K562 (cell line): ENCODE measurements at places on chromosomes 16 and 17.
A peak's percentile ranks its signal among the peaks of the same experiment; 100 is the strongest.

DNA sequence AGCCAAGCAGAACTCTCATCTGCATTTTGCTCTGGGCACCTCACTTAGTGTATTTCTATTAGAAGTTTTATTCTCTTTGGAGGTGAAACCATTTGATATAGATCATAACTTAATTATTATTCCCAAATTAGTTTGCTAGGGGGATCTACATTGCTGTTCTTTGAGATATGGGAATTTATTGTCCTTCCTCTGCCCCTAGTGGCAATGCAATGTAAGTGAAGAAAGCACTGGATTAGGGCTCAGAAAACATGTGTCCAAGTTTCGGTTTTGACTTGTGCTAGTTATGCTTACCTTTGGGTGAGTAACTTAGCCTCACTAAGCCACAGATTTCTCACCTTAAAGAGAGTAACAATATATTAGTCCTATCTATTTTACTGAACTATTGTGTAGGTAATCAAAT is 2.9 kb downstream of the KRT39 start:
- peak; percentile 40 for DNase-seq

GRCh38 chr17:80565343-80566053 is 20.9 kb downstream of the RPTOR start:
- DNase-seq, result no peak

- no peak for DNase-seq
These were observed 38.7 kb downstream of the NLRC5 start for GRCh38 chr16:57028086-57028485.

DNA sequence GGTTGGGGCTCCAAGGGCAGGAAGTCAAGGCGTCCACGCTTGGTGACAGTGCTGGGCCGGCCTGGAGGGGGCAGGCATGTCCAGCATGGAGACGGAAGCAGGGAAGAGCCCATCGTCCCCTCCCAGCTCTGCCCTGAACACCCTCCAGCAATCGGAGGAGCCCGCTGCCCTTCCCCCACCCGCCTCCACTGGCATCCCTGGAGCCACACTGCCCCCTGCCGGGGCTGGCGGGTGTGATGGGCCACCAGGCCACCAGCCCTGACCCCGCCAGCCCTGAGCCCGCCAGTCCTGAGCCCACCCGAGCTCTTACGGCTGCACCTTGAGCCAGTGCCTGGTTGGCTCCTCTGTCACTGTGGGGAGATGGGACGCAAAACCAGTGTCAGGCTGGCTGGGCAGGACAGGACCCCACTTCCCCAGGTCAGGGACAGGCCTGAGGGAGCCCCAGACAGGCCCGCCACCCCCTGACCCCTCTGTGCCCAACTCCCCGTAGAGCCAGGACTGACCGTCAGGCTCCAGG is 4.1 kb upstream of the CDH15 start:
- peak; percentile 85 for DNase-seq

- no peak for DNase-seq
These were observed 2.7 kb upstream of the RNF112 start for GRCh38 chr17:19408346-19408710.

DNA sequence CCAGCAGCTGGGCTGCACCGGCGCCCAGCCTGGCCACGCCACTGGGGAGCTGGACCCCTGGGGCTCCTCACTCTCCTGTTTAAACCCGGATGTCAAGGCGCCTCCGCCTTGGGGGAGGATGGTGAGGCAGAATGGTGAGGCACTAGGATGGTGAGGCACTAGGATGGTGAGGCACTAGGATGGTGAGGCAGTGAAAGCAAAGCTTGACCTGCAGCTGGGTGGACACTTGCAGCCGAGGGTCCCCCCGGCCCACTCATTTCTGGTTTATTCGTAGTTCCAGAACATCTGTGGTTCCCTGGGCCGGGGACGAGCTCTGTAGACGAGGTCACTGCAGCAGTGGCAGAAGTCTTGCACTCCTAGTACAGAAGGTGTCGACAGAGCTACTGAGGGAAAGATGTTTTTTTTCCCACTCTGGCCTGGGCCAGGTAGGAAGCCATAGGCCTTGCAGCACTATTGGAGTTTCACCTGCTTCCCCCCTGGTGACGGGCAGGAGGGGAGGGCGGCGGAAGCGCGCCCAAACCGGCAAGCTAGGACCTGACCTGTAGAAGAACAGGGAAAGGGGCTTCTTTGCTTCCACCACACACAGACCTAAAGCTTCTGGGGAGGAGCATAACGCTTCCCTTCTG is 1.1 kb upstream of the HNF1B start:
- no peak for DNase-seq

GRCh38 chr17:3907483-3908216 is 8.6 kb downstream of the P2RX1 start:
- DNase-seq, result peak; percentile 19

- no peak for DNase-seq
These were observed 4.5 kb downstream of the TMEM114 start for GRCh38 chr16:8585857-8586256.

- peak; percentile 71 for DNase-seq
These were observed 24.3 kb upstream of the LASP1NB start for GRCh38 chr17:38900978-38901656.

- no peak for DNase-seq
These were observed 33.7 kb downstream of the HOXB1 start for GRCh38 chr17:48497103-48497502.

DNA sequence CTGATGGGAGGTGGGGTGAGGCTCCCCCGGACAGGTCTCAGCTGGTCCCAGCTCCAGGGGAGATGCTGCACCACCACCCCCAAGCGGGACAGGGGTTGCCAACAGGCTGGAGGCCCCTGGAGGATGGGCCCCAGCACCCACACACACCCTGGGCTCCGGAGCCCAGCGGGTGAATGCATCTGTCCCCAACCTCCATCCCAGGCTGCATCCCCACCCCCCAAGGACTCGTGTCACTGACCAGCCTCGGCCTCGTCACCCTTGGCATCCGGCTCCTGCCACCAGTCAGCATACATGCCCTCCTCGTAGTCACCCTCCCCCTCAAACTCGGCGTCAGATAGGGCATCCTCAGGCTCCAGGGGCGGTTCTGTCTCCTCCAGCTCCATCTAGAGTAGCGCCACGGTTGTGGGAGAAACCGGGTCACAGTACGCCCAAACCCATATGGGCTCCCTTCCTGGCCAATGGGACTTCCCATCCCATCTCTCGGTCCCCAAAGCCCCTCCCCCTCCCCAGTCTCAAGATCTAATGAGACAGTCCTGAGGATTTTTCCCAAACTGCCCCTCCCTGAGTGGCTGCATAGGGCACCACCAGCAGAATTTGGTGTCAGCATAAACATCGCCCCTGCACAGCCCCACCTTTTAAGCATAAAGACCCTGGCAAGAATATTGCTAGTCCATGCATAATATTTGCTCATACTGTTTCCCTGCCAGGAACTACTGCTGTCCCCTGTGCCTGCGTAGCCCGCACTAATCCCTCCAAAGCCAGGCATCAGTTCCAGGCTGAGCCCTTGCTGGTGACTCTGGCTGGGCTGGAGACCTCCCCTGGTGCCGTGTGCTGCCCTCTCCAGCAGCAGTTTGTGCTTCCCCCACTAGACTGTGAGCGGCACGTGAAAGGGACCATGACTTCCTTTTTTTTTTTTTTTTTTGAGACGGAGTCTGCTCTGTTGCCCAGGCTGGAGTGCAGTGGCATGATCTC is 8.4 kb downstream of the P3H4 start:
- no peak for DNase-seq

DNA sequence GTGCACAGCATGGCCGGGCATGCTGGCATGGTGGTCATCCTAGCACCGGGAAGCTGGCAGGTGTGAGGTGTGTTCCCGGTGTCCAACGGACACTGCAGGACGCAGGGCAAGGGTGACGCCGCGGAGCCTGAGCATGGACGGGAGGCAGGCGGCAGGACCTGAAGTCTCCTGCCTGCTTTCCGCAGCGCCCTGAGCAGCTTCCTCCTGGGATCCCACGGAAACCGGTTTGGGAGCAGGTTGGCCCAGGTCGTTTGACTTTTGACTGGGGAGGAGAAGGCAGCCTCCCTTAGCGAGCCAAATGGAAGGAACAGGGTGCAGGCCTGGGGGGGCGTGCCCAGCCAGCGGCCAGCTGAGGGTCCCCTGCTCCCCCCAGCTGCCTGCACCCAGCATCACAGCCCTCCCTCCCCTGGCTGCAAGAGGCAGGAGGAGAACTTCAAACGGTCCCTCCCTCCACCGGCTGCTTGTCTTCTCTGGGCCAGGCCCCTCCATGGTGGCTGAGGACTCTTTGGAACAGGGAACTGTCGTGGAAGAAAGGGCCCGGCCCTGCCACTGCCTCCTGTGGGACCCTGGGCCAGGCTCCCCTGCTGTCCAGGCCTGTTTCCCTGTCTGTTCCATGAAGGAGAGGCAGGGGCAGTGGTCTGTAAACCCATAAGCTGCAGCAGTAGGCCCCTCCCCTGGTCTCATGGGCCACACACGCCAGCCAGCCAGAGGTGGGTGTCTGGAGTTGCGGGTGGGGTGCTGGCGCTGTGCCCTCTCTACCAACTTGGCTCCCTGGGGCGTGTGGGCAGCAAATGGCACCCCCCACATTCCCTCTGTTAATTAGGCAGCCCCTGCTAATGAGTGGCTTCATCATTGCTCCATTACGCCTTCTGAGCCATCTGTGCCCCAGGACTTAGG is 7.8 kb upstream of the ADGRG1 start:
- no peak for DNase-seq

DNA sequence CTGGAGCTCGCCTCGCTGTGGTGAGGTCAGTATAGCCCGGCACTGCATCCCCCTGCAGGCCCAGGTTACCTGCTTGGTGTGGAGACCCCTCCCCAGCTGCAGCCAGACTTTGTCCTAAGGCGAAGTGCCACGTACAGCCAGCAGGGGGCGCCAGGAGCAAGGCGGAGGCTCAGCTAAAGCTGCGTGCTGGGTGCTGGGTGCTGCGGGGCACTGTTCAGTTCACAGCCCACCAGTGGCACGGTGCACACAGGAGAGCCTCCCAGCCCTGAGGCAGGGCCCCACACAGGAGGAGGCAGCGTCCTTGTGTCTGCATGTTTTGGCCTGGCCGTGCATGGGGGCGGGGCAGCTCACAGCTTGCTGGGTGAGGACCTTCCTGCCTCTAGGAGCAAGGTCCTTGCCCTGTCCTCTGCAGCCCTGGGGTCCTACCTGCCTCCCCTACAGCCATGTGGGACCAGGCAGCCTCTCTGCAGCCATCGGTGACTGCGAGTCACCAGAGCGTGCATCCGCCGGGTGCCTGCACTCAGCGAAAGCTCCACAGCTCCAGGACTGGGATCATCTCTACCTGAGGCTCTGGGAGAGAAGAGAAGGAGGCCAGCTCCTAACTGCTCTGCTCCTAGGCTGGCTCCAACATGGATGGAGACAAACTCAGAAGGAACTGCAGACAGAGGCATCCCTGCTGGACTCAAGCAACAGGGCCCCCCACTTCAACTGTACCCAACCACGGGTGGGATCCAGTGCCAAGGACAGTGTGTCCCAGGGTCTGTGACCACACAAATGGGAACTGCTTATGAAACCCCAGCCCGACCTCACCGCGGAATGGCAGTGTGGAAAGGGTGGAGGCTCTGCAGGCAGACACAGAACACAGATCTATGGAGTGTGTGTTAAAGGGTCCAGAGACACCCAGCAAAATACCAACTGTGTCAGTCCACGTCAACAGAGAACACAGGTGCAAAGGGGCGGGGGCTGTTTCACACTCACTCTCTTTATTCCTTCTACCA is 19.0 kb downstream of the SLC7A5 start:
- peak; percentile 75 for DNase-seq

GRCh38 chr17:28908640-28909167 is 5.8 kb upstream of the DHRS13 start:
- no peak for DNase-seq

GRCh38 chr16:81537721-81538561 is 93.3 kb downstream of the CMIP start:
- DNase-seq, result no peak

- peak; percentile 80 for DNase-seq
These were observed 8.6 kb upstream of the MC1R start for GRCh38 chr16:89909777-89910716.

- DNase-seq, result peak; percentile 95
These were observed at the start of gene NUP93 for GRCh38 chr16:56729735-56730662. NUP93 (plus strand) TSS chr16:56730129; CDS start chr16:56748248, 18,119 bp downstream.

DNA sequence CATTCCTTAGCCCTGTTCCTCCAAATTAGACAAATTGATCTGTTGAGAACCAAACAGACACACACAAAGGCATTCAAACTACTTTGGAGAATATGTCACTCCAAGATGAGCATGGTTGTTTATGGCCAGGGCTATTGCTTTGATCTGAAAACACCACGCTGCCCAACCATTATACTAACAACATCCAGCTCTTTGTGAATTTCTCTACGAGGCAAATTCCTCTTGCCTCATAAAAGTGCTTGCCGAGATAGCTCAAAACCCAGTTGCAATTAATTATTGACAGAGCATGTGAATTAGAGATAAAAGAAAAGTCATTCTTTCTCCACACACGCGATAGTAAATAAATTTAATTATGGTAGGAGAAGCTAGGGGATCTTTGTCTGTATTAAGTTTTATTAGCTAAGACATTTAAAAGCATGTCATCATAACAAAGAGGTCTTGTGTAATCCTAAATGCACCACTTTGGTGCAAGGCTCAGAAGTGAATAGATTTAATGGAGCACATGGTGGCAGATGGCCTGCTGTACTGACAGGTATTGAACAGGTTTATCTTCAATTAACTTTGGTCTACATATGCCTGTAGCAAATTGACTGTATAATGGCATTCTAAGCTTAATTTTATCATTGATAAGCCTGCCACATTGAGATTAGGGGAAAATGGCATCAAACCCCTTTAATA is 441.8 kb downstream of the HS3ST4 start:
- no peak for DNase-seq

DNA sequence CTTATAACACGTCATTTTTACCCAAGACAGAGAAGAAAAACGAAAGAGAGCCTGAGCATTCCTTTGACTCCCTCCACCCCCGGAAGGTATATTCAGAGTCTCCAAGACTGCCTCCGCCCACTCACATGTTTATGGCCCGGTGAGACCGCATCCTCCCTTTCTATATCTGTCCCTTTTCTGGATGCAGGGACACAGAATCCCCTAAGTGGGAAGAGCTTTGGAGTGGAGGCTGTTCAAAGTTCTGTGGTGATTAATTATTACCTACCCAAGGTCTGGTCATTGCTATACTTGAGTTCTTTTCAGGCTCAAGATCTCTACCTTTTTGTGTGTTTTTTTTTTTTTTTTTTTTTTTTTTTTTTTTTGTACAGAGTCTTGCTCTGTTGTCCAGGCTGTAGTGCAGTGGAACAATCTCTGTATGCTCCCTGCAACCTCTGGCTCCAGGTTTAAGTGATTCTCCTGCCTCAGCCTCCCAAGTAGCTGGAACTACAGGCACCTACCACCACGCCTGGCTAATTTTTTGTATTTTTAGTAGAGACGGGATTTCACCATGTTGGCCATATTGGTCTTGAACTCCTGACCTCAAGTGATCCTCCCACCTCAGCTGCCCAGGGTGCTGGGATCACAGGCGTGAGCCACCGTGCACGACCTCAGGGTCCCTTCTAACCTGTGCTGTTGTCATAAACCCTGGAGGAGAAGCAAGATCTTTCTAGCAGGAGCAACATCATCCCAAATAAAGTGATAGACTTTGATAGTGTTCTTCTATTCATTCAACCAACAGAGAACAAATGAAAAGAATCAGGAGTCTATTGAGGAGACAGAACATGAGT is 407.1 kb downstream of the WWOX start:
- no peak for DNase-seq

DNA sequence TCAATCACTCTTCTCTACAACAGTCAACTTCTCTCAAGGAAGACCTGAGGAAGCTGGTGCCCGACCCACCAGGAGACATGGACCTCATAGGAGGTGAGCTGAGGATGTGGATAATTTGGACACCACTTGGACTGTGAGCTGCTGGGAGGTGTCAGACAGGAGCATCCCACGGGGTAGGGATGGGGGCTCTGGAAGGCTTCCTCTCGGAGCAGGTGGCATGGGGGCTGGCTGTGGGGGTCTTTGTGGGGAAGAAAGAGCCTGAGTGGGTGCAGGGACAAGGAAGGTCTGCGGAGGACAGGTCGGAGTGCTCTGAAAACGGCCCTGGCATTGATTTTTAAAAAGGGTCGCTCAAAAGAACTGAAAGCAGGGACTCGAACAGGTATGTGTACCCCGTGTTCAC is 64.0 kb downstream of the TBC1D16 start:
- DNase-seq, result no peak
